ENCODE measurements at places on chromosomes 4 and X. TPM values are rescaled to one million over a fixed set of nuclear protein-coding genes. Genes with fewer than 3 reads are reported as not detected.

DNA sequence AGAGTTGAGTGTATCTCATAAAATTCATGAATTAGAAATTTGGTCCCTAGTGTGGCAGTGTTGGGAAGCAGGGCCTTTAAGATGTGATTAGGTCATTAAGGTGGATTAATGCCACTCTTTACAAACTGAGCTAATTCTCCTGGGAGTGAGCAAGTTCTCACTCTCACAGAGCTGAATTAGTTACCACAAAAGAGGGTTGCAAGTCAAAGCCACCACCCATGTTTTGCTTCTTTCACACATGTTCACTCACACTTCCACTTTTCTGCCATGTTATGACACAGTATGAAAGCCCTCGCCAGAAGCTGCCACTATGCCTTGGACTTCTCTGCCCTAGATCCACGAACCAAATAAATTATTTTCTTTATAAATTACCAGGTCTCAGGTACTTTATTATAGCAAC, 332.1 kb downstream of the ARAP2 start:
- DNase-seq, result no peak

- no peak for DNase-seq
These were observed 460.7 kb upstream of the SMIM31 start for GRCh38 chr4:164293203-164293602.

DNA sequence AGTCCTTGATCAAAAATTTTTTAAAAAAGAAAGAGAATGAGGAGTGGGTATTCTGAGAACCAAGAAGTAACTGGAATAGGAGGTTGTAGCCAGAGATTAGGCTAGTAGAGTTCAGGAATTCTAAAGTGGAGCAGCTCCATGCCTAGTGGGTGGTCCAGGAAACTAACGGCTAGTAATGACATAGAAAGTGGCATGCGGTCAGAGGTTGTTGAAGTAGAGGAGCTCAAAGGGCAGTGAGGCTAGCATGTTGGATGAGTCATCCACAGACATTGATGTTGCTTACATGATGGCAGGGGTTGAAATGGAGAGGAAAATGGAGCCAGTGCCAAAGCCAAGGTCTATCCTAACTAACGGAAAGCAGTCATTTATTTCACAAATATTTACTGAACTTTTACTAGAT, 42.1 kb downstream of the TEX13B start:
- DNase-seq, result no peak

DNA sequence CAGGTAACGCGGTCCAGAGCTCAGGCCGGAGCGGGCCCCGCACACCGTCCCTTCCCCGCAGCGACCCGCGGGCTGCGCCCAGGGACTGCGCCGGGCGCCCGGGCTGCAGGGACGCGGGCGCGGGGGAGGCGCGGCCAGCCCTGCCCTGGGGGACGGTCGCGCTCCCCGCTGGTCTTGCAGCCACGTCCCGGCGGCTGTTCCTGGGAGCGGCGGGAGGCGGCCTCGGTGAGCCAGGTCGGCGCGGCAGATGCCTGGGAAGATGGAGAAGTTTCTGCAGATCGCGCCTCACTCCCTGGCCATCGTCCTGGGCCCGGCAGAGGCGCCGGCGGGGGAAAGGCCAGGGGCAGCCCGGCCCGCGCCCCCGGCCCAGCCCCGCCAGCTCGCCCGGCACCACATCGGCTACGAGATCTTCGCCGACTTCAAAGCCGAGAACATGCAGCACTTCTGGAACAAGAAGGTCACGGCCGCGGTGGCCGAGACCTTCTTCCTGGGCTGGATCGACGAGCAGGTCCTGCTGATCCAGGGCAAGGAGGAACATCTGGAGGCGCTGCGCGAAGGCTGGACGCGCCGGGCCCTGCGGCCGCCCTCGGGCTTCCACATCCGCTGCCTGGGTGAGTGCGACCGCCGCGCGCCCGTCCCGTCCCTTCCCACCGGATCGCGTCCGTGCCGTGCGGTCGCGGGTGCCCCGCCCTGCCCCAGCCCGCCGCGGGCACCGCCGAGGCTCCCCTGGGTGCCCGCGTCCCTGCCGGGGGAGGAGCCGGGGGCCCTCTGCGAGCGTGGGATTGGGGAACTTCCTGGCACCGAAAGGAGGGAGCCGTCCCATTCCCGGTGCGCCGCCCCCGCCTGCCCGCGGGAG, 107.4 kb upstream of the STOX2 start:
- DNase-seq, result peak; percentile 48

- no peak for DNase-seq
These were observed 10.4 kb downstream of the SCML1 start for GRCh38 chrX:17747692-17748091.

Gene AMELX
- not detected for polyA plus RNA-seq

Measured in mammary epithelial cell (primary cell).